Stimulated activated CD8-positive, alpha-beta memory T cell treated with anti-CD3 and anti-CD28 coated beads, Interleukin-7, amount 100 ng/mL, for 24 hours (primary cell): ENCODE measurements at places on chromosomes 1 and 21.

- no peak for DNase-seq
These were observed 28.5 kb upstream of the C1orf198 start for GRCh38 chr1:230896779-230897178.

- no peak for DNase-seq
These were observed 9.8 kb downstream of the ETV3L start for GRCh38 chr1:157089789-157090188.

DNA sequence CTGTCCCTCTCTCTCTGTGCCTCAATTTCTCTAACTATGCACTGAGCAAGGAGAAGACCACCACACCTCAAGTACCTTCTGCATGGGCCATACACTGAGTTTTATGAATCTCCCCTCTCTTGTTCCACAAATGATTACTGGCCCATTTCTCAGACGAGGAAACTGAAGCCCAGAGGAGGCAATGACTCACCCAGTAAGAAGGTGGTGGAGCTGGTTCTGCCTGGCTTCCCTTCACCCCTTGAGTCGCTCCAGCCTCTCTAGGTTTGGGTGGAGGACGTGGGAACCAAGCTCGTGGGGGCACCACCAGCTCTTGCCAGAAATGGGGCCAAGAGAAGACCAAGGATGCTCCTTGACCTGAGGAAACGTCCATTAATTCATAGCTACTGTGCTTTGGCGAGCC is 21.3 kb upstream of the RUNX3 start:
- DNase-seq: no peak

DNA sequence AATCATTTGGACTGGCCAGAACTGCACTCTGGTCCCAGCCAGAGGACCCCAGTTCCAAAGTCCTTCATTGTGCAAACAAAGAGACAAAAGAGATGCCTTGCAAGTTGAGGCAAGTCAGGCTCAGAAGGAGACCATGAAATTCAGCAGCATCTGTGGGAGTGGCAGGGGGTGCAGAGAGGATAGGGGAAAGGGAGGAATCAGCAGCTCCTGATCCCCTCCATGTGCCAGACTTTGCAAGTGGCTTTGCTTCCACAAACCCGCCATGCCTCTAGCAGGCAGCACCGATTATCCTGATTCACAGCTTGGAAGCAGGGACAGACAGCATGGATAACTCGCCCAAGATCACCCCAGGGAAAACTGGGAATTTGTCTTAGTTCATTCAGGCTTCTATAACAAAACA is 2.1 kb upstream of the CAPN9 start:
- no peak for DNase-seq
